ENCODE measurements at places on chromosomes 1 and 21. TPM values are rescaled to one million over a fixed set of nuclear protein-coding genes. Genes with fewer than 3 reads are reported as not detected.

The GBP7 gene
- total RNA-seq, result not detected

- DNase-seq, result no peak
Observed at GRCh38 chr1:8463144-8463927, 145.4 kb downstream of the SLC45A1 start.

- DNase-seq, result no peak
Observed at GRCh38 chr1:221994939-221995338, 253.1 kb upstream of the DUSP10 start.

The KCNE2 gene
- total RNA-seq, result not detected

The CYP4Z1 gene
- total RNA-seq, result 0.97 TPM

DNA sequence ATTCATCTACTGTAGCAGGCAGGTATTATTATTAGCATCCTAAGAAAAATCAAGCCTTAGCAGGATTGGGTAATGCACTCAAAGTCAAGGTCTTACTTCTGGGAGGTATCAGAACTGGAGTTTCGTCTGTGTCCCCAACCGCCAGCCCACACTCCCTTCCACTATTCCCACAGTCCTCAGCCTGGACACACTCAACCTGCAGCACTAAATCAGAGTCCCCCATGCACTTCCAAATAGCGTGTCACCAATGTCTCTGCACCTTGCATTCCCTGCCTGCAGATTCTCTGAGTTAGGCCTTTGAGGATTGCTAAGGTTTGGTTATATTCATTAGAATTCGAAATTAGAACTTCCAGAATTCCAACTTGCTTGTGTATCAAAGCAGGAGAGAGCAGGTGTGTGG is 3.9 kb downstream of the LYPD8 start:
- no peak for DNase-seq

DNA sequence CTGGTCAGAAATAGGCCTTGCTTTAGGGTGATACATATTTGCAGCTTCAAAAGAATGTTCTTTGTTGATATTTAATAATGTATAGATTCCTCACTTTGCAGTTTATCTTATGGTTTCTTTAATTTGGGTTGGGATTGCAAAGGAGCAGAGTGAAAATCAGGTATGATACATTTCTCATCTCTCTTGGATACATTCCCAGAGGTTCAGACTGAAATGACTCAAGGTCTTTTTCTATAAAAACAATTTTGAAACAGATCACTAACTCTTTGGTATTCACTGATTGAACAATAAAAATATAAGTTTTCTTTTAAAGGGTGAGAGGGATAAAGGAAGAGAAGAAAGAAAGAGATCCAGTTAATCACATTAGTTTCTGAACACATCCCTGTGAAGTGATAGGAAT is 606.5 kb upstream of the CAMK1G start:
- DNase-seq, result no peak

- no peak for DNase-seq
Observed at GRCh38 chr1:56939209-56939608, 26.6 kb downstream of the C8B start.

DNA sequence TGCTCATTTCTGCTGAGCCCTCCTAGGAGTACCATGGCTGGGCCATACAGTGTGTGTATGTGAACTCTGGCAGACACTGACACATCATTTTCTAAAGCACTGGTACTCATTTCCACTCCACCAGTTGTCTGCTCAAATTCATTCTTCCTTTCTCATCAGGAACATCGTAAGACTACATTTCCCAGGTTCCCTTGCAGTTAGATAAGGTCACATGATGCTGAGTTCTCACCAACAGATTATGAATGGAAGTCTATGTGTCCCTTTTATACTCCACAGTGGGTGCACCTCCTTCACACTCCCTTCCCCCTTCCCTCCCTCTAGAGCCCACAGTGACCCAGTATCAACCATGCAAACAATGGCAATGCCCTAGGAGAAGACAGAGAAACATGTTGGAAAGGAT is 38.3 kb upstream of the PAX7 start:
- DNase-seq, result no peak

The COG2 gene
- total RNA-seq, result 28.1 TPM

- no peak for DNase-seq
Observed at GRCh38 chr1:8020032-8020431, 6.1 kb downstream of the ERRFI1 start.

GRCh38 chr1:201649761-201650622 is 111.1 kb downstream of the NAV1 start:
- DNase-seq, result peak; percentile 90

GRCh38 chr21:42389449-42389835 is 6.4 kb downstream of the TMPRSS3 start:
- no peak for DNase-seq

- no peak for DNase-seq
Observed at GRCh38 chr1:90204023-90204590, 209.2 kb downstream of the ZNF326 start.

DNA sequence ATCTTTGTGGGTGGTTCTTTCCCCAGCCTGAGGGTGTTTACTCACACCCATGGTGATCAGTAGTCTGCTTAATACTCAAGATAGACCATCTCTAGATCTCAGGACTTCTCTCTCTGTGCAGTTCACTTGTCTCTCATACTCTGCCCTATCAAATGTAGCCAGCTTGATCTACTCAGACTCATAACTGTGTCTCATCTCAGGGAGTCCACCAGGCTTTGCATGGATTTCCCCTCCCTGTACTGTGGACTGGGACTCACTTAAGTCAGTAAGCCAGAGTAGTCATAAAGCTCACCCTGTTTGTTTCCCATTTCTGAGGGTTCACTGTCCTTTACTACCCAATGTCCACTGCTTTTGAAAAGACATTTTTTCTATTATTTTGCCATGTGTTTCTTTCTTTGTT is 41.8 kb downstream of the LYPLAL1 start:
- no peak for DNase-seq

DNA sequence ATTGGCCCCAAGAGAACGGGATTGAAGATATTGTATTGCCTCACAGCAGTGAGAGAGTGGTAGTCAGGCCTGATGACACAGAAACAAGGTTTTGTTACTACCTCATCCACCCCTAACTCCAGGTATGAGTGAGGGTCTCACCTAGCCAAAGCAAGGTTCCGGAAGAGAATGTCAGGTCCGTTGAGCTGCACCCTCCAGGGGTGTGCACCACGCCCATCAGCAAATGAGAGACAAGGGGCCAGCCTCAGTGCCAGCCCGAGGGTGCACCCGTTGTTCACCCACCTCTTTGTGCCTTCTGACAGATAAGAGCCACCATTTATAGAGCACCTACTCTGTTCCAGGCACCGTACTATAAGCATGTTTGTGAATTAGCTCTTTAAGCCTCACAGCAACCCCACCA is 121.9 kb upstream of the IPO9 start:
- no peak for DNase-seq

- DNase-seq, result no peak
Observed at GRCh38 chr1:2962541-2962940, 58.7 kb upstream of the ACTRT2 start.

DNA sequence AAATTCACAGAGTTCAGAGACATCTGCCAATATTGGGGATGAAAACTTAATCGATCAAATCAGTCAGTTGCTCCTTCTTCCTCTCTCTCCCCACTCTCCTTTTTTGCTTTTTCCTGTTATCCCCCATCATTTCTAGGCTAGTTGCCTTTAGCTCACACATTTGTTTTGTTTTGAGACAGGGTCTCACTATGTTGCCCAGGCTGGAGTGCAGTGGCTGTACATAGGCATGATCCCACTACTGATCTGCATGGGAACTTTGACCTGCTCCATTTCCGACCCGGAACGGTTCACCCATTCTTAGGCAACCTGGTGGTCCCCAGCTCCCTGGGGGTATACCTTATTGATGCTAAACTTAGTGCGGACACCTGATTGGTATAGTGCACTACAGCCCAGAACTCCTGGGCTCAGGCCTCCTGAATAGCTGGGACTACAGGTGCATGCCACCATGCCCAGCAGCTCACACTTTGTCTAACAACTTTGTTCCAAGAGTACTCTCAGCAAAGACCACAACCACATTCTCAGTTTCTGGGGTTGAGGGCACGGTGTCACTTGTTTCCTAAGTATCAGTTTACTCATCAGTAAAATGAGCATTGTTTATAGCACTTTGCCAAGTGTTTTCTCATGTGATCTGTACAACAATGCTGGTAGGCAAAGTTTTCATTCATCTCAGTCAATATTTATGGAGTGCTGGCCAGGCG is 6.7 kb upstream of the ELOA start:
- DNase-seq, result no peak

The PSRC1 gene
- 1.2 TPM for total RNA-seq

DNA sequence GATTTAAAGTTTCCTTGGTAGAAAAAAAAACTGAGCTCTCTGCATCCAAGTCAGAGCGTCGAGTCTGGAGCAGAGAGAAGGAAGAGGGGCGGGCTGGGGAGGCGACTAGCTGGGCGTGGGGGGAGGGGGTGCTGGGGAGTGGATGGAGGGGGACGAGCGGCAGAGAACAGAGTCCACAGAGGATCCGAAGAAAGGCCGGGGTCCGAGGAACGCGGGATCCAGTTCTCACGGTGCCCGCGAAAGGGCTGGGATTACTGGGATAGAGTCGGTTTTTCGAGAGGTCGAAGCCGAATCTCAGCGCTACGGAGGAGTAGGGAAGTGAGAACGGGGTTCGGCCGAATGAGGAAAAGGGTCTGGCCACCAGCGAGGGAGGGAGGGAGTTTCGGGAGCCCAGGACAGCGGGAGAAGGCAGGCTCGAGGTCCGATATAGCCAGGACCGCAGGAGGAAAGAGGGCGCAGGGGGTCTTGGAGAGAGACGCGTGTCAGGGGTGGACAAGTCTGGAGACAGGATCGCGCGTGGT is 665 bp downstream of the DAB1 start:
- DNase-seq, result no peak

DNA sequence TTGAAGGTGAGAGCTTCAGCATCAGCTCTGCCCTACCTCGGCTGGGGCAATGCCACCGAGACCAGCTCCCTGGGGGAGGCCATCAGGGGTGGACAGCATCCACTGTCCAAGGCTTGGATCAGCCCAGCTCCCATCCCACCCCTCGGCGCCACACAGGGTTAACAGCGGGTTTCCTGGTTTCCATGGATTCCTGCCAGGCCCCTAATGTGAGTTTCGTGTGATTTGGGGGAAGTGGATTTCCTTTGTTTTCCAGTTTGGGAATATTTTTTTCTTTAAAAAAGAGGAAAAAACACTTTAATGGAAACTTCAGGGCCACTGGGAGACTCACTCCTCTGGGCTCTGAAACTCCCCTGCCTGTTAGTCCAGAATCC is 34.3 kb downstream of the CASZ1 start:
- DNase-seq, result no peak

- DNase-seq, result no peak
Observed at GRCh38 chr21:38538353-38538752, 40.1 kb upstream of the ERG start.

DNA sequence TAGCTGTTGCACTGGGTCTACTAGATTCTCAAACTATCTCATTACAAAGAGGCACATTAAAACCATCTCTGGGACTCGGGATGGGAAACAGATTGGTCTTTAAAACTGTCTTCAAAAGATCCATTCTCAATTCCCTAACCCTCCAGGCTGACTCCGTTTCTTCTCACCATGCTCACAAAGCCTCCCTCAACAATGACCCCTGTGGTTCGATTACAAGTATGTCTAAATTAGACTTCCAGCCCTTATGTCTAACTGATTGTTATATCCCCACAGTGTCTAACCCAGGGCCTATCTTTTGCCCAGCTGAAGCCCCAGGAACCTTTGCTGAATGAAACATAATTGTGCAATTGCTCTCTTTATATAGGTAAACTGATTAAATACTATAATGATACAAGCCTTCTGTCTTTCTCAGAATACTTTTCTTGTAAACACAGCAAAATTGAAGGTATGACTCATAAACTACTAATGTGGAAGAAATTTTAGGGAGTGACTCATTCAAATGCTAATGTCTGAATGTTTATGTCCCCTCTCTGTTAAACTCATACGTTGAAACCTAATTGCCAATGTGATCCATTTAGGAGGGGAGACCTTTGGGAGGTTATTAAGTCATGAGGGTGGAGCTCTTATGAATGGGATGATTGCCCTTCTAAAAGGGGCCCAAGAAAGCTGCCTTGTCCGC is 65.6 kb upstream of the DAB1 start:
- DNase-seq, result no peak

The GPR157 gene
- total RNA-seq, result 49.0 TPM

GRCh38 chr21:10272216-10272615 is 249.2 kb upstream of the TPTE start:
- DNase-seq, result no peak

- DNase-seq, result peak; percentile 75
Observed at GRCh38 chr1:117671781-117672501, 66.1 kb downstream of the TENT5C start.
